ENCODE measurements at places on chromosomes 3 and 15.
A peak's percentile ranks its signal among the peaks of the same experiment; 100 is the strongest.

DNA sequence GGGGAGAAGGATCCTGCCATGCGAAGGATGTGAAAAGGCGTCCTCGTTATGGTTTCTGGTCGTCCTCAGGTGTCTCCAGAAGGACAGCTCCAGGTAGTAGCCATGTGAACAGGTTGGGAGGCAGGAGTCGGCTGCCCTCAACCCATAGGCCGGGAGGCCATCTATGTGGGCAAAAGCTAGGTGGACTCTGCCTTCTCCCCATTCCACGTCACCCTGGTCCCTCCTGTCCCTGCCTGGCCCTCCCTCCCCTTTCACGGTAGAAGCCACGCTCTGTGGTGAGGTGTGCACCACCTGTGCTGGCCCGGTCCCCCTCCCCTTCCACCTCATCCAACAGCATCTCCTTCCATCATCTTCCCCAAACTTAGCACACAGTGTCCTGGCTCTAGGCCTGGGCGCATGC, 16.3 kb downstream of the ITIH3 start:
- DNase-seq, result no peak

DNA sequence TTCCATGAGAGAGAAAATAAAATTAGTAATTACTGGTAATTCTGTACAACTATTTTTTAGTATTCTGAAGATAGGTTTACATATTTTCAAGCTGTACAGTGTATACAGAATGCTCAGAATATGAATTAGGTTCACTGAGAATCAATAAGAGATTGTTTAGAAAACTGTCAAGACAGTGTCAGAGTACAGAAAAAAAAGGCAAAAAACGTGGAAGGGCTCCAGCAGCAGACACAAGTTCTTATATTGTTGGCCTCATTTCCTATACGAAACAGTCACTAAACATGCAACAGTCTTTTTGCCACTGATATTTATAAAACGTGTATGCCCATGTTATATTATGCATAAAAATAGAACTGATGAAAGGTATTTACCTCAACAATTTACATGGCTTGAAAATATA, 103.9 kb downstream of the ISL2 start:
- no peak for DNase-seq

DNA sequence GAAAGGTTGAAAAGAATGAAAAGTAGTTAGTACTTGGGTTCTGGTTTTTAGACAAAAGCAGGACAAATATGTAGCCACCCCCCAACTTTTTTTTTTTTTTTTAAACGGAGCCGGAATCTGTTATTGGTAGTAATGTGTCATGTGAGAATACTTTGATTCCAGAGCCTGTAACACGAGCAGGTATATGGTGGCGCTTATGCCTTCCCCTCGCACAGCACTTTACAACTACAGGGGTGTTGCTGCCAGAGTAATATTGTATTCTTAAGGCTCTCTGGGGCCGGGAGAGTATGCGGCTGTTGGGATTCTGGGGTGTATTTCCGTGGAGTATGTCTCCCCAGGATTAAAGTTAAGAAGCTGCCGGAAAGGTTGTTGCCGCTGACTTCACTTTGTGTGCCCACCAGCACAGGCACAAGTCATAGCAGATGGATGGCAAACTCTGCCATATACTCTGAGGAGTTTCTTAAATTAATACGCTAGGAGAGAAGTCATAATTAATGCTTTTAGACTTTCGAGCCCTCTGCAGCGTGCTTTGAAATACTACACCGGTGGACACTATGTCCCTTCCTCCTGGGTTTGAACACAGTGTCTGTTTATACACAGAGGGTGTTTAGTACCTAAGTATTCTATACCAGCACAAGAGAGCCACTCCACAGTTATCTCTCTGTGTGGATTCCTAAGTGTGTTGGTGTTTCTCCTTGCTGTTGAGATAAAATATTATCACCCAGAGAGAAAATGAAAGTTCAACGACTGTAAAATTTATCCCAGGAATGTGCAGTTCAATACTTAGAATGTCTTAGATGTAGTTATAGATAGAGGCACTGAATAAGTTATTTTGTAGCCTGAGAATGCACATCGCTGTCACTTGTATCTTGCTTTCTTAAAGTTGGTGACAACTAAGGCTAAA, 1.4 kb downstream of the MBNL1 start:
- no peak for DNase-seq

DNA sequence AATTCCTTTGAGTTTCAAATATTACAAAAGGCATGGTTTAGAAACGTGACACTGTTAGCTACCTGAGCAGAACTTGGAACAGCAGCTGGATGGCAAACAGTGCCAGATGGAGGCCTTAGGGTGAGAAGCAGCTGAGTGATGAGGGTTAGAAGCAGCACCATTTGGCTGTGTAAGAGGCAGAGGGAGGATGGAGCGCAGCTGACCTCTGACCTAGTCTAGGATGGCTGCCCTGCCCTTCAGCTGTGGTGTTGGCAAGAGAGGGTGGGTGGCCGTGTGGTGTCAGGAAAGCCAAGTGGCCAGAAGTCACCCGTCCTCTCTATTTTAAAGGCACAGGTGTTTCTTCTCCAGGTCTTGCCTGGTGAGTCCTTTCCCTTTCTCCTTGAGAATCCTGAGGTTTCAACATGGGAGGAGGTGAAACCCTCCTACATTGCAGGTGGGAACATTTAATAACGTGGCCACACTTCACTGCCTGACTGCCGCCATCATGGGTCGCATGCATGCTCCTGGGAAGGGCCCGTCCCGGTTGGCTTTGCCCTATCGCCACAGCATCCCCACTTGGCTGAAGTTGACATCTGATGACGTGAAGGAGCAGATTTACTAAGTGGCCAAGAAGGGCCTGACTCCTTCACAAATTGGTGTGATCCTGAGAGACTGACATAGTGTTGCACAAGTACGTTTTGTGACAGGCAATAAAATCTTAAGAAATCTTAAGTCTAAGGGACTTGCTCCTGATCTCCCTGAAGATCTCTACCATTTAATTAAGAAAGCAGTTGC, 17.6 kb downstream of the BCL2L10 start:
- DNase-seq, result no peak

DNA sequence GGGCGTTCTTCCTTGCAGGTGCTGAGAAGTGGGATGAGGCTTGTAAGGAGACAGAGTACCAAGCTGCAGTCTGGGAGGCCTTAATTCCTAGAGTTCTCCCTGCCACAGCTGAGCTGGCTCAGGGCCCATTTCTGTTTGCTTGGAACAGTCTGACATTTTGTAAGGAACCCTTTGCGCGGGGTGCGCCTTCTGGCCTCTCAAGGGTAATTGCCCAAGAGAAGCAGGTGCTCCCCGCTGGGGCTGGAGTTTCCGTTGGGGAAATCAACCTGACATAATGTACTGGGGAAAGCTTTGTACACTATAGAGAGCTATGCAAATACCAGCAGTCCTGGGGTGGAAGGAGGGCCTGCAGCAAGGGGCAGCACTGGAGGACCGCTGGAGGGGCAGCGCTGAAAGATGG, 83.6 kb downstream of the HMG20A start:
- DNase-seq, result no peak

GRCh38 chr3:110583373-110583935, 488.2 kb upstream of the NECTIN3 start:
- no peak for DNase-seq

- no peak for DNase-seq
Observed at GRCh38 chr3:138397983-138398382, 36.4 kb upstream of the ESYT3 start.

DNA sequence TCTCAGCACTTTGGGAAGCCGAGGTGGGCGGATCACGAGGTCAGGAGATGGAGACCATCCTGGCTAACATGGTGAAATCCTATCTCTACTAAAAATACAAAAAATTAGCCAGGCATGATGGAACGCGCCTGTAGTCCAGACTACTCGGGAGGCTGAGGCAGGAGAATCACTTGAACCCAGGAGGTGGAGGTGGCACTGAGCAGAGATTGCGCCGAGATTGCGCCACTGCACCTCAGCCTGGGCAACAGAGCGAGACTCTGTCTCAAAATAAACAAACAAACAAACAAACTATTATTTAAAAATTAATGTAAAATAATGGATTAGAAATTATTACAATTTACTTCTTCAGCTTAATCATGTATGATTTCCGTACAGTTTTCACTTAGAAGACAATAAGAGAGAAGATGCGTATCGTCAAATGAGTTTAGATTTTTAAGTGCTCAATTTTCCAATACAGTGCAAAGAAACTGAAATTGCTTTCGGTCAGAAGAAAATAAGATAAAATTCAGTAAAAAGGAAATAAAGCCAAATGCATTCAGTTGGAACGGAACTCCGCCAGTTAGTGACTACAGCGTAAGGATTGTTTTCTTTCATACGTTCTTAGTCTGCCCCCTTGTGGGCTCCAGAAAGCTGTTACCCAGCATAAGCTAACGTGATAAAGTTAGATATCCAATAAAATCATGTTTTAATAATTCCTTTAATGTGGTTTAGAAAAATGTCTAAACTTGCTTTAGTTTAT, 24.8 kb downstream of the AADAC start:
- peak; percentile 9 for DNase-seq

DNA sequence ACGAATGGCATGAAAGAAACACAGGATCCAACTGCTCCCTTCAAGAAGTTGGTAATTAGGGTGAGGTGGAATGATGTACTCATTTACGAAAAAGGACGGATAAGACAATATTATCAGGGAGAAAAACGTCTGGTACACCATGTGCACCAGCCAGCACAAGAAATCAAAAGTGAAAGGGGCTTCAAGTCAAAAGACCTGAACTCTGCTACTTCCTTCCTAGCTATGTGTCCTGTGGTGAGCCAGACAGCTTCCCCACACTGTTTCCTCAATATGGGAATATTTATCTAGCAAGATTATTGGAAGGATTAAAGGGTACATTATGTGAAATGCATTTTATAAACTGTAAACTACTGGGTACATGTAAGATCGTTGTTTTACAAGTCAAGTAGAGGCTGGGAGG, 33.9 kb downstream of the RAB27A start:
- DNase-seq, result no peak

DNA sequence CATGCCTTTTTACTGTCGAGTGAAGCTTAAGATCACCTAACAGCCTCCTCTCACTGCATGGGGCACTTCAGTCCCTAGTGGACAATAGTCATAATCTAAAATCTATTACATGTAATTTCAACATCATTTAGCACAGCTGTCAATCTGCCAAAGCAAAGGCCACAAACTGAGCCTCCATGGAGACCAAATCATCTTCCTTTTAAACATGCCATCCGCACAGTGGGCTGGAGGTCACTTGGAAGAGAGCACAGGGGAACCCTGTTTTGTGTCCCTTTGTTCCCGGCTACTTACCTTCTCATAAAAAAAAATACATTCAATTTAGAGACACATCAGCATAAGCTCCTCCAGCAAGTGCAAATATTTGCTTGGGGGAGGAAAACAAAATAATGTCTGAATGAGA, 167.3 kb downstream of the SQOR start:
- DNase-seq, result no peak

GRCh38 chr3:39168156-39168780, 14.9 kb upstream of the CSRNP1 start:
- no peak for DNase-seq

DNA sequence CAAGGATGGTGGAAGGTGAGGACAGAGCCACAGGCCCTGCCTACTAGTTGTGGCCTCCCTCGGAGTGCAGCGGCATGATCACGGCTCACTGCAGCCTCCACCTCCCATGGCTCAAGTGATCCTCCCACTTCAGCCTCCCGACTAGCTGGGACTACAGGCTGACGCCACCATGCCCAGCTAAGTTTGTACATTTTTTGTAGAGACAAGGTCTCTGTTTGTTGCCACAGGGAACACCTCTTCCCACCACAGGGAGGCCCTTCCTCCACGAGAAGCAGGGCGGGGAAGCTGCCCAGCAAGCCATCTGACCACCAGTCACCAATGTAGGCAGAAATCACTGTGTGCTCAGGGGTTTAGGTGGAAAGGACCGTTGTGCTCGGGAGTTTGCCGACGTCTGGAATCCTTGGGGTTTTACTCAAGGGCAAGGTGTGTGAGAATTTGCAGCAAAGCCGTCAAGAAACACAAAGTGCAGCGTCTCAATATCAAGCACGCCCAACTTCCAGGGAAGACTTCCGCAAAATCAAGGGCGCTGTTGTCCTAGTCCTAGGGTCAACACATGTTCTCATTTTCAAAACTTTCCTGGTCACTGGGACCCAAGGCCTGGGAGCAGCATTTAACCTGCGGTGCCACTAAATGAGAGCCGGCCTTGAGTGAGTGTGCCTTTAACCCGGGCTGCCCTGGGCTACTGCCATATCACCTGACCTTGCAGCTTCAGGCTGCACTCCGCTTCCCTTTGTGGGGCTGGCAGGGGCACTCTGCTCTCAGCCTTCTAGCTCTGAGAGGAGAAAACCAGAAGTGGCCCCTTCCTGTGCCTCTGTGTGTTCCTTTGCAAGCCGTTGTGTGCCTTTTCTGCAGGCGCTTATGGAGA, 65.7 kb downstream of the SLC12A8 start:
- DNase-seq, result no peak

DNA sequence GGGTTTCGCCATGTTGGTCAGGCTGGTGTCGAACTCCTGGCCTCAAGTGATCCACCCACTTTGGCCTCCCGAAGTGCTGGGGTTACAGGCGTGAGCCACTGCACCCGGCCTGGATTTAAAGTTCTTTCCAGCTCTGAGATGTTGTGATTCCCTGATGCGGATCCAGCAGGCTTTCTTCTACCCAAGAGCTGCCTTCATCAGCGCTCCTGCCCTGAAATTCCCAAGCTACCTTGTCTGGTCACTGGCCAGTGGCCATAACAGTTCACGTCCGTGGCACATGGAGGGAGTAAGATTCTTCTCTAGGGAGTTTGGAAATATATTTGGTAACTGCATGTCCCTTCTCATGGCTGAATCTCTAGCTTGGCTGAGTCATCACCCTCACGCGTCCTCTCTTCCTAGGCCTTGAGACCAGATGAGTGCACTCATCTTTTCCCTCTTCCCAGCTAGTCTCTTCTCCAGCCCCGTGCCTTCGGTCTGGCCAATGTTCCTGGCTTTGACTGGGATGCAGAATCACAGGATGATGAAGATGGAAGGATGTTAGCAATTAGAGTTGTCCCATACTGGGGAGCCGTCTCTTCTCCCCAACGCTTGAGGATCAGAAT, 29.8 kb upstream of the APOD start:
- no peak for DNase-seq

- no peak for DNase-seq
Observed at GRCh38 chr15:42145546-42146455, 10.6 kb downstream of the PLA2G4F start.

GRCh38 chr3:65979162-65979561, 59.6 kb downstream of the MAGI1 start:
- no peak for DNase-seq

GRCh38 chr15:48366584-48367312, 35.5 kb downstream of the DUT start:
- no peak for DNase-seq

DNA sequence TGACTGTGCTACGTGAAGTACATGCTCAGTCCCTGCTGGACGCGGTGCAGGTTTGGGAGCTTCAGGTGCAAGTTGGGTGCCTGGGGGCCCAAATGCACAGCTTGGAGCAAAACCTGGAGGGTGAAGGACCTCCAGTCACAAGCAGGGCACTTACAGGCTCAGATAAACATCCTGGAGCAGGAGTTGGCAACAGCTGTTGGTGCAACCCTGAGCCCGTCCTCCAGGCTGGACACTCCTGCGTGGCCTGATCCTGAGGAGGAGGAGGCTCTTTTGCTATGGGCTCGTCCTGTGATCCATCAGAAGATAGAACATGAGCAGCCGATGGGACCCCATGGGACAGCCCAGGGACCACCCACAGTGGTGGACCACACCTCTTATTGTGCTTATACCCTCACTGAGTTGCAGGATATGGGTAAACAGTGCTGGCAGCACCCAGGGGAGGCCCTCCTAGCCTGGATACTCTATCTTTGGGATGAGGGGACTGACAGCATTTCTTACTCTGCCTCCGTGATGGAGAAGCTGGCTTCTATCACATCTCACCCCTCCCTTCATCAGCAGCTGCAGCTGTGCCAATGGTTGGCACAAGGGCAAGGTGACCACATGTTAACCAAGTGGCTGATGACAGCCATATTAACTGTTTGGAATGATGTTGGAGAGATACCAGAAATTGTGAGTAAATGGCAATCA, 301.6 kb downstream of the ZPLD1 start:
- DNase-seq, result no peak
